CD4-positive, alpha-beta memory T cell (primary cell): ENCODE measurements at places on chromosomes 11 and 22.
A peak's percentile ranks its signal among the peaks of the same experiment; 100 is the strongest.

DNA sequence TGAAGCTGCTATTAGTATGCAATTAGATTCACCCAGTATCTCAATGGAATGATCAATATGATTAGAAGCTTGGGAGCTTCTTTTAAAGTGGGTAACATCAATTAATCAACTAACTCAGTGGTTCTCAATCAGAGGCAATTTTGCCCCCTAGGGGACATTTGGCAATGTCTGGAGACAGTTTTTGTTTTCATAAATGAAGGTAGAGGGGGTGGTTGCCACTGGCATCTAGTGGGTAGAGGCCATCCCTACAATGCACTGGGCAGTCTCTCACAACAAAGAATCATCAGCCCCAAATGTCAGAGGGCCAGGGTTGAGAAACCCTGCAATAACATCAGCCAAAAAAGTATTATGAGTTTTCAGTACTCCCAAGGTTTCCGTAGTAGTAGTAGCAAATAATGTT lies 5.9 kb upstream of the AMOTL1 start:
- no peaks in the 10 kb centered on the region for H3K36me3 ChIP-seq
- no peak for DNase-seq
- H3K27ac ChIP-seq, result no peak overlapping the region
- H3K4me3 ChIP-seq, result no peak overlapping the region

- H3K27me3 ChIP-seq, result no peaks in the 10 kb centered on the region
- H3K36me3 ChIP-seq, result no peaks in the 10 kb centered on the region
- no peak for DNase-seq
- H3K27ac ChIP-seq, result no peak overlapping the region
- H3K4me3 ChIP-seq, result no peak overlapping the region
Observed at GRCh38 chr11:128663824-128664223, 30.0 kb upstream of the FLI1 start.

DNA sequence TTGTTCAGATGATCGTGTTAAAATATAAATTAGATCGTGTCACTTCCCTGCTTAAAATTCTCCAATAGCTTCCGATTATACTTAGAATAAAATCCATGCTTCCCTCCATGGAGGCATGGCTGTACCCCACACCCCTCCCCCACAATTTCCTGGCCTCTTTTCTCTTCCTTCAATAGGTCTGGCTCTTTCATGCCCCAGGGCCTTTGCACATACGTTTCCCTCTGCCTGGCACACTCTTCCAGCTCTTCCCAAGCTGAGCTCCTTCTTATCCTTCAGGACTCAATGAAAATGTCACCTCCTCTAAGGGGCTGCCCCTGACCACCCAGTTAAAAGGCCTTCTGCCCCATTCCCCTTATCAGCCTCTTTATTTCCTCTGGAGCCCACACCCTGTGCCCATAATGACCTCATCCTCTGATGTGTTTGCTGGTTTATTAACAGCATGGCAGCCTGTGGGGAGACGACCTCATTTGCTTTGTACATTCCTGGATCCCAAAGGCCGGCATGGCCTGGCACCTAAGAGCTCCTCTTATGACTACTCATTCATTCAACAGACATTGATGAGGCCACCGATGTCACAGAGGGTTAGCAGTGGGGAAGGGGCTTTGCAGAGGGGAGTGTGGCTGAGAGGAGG lies 9.0 kb upstream of the FLRT1 start:
- H3K27me3 ChIP-seq, result no peaks in the 10 kb centered on the region
- H3K4me3 ChIP-seq, result no peak overlapping the region
- no peaks in the 10 kb centered on the region for H3K36me3 ChIP-seq

DNA sequence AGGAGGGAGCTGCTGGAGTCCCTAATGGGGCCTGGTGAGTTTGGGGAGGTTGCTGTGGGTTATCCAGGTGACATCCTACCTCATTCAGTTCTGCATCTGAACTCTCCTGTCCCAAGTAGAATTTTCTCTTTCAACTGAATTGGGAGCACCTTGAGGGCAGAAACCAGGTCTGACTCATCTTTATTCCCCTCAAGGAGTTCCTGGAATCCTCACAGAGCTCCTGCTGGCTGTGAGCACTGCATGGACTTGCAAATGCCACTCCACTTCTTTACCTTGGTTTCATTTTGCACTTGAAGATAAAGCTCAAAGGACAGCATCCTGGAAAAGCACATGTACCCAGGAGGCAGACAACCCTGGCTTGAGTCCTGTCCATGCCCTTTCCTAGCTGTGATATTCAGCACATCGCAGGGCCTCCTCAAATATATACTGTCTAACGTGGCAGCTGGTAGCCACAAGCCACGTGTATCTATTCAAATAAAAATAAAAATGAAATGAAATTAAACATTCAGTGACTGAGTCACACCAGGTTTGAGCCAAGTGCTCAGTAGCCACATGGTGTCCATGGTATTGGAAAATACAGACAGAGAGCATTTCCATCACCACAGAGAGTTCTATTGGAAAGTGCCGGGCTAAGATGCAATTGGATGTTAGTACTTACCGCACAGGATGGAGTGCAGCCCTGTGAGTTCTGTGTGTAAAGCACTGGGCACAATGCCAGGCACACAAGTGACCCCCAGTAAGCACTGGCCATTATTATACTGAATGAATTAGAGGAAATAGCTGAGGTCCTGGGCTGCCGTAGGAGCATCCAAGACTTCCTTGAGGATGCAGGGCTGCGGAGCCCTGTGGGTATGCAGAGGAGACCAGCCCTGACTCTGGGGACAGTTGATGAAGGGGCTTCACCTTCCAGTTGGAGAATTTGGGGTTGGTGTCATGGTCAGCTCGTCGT lies 149.0 kb downstream of the PKNOX2 start:
- no peak overlapping the region for H3K27ac ChIP-seq
- no peaks in the 10 kb centered on the region for H3K4me1 ChIP-seq

GRCh38 chr11:74749127-74749964 lies 697 bp downstream of the RNF169 start:
- H3K27ac ChIP-seq, result peak overlapping the region; percentile 72
- H3K36me3 ChIP-seq, result no peaks in the 10 kb centered on the region
- no peaks in the 10 kb centered on the region for H3K27me3 ChIP-seq
- peak; percentile 48 for DNase-seq
- peaks cover 47% of the 10 kb centered on the region for H3K4me1 ChIP-seq

GRCh38 chr11:76592961-76593360 lies 77.6 kb downstream of the LRRC32 start:
- peaks cover 19% of the 10 kb centered on the region for H3K4me1 ChIP-seq
- H3K27ac ChIP-seq, result no peak overlapping the region
- no peaks in the 10 kb centered on the region for H3K36me3 ChIP-seq
- H3K4me3 ChIP-seq, result no peak overlapping the region
- DNase-seq, result no peak

DNA sequence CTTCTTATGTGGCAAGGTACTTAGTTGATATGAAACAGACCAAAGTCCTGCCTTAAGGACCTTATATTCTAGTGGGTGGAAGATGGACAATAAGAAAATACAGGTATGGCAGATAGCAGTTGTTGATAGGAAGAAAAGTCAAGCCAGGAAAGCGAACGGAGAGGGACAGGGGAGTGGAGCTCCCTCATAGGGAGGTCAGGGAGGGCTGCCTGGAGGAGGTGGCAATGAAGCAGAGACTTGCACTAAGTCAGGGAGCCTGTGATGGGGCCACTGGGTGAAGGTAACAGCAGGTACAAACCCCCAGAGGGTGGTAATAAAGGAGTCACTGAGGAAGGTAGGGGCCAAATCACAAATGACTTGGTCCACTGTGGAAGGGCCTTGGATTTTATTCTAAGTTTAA lies 65.3 kb downstream of the ABTB2 start:
- H3K27me3 ChIP-seq, result no peaks in the 10 kb centered on the region
- H3K36me3 ChIP-seq, result no peaks in the 10 kb centered on the region
- H3K4me1 ChIP-seq, result no peaks in the 10 kb centered on the region
- H3K27ac ChIP-seq, result no peak overlapping the region
- H3K4me3 ChIP-seq, result no peak overlapping the region
- no peak for DNase-seq

- no peaks in the 10 kb centered on the region for H3K27me3 ChIP-seq
- no peak overlapping the region for H3K4me3 ChIP-seq
- peaks cover 7% of the 10 kb centered on the region for H3K4me1 ChIP-seq
- no peaks in the 10 kb centered on the region for H3K36me3 ChIP-seq
- DNase-seq, result no peak
Observed at GRCh38 chr22:49763138-49763537, 64.5 kb downstream of the BRD1 start.

GRCh38 chr22:28299309-28299708 lies 380.3 kb upstream of the PITPNB start:
- H3K27ac ChIP-seq, result no peak overlapping the region
- no peaks in the 10 kb centered on the region for H3K36me3 ChIP-seq
- H3K4me1 ChIP-seq, result no peaks in the 10 kb centered on the region
- no peaks in the 10 kb centered on the region for H3K27me3 ChIP-seq
- H3K4me3 ChIP-seq, result no peak overlapping the region

- no peaks in the 10 kb centered on the region for H3K27me3 ChIP-seq
- no peak for DNase-seq
- no peak overlapping the region for H3K4me3 ChIP-seq
- H3K36me3 ChIP-seq, result no peaks in the 10 kb centered on the region
- H3K4me1 ChIP-seq, result no peaks in the 10 kb centered on the region
Observed at GRCh38 chr11:82146789-82147188, 586.9 kb downstream of the FAM181B start.

DNA sequence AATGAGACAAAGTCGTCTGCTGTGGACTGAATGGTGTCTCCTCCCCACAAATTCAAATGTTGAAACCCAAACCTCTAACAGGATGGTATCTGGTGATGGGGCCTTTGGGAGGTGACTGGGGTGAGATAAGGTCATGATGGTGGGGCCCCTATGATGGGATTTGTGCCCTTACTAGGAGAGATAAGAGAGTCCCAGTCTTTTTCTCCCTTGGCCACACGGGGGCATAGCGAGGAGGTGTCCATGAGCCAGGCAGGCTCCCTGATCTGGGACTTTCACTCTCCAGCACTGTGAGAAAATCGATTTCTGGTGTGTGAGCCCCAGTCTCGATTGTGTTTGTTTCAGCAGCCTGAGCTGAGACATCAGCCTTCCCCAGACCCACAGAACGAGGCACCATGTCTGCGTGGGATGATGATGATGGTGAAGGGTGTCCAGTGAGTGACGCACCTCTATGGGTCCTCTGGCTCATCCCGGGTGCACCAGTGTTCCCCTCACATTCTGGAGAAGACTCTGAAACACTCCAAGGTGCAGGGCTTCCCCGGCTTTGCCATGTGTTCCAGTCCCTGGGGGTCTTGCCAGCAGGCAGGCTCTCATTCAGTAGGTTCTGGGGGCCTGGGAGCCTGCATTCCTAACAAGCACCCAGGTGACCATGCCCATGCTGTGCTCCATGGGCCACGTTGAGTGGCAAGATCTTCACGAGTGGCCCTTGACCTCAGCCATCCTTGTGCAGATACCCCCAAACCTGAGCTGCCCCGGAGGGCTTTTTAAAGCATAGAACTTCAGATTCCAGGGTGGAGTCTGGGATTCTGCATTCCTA lies 363.0 kb downstream of the CTTN start:
- no peak for DNase-seq
- H3K27me3 ChIP-seq, result no peaks in the 10 kb centered on the region
- H3K4me3 ChIP-seq, result no peak overlapping the region
- H3K36me3 ChIP-seq, result no peaks in the 10 kb centered on the region
- H3K27ac ChIP-seq, result no peak overlapping the region
